ENCODE measurements at places on chromosomes 11 and 22.

GRCh38 chr11:61891331-61892084 lies at the start of gene FADS3:
Gene FADS3 (minus strand): TSS chr11:61891545. CDS start chr11:61891381, 164 bp downstream.
- DNase-seq, result peak; percentile 38

GRCh38 chr11:70323806-70324205 lies 53.3 kb downstream of the PPFIA1 start:
- no peak for DNase-seq

DNA sequence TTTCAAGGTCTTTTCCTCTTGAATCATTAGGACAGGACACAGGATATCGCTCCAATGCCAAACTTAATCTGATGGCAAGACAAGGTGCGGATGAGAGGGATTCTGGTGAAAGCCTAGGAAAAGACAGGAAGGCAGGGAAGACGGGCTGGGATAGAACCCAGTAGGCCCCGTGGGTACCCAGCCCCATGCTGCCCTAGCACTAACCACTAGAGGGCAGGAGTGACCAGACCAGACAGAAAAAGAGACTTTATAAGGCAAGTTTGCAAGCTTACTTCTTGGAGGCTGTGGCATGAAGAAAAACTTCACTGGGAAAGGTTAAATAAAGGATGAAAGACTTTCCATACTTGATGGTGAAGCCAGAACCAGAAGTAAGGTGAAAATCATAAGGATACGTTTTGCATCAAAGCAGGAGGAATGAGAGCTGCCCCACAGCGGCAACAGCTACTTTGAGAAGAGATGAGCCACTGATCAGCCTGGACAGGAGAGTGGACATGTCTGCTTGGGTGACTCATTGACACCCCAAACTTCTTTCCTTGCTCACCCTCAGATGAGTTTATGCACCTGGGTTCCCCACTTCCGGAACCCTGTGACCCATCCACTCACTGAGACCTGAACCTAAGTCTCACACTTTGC lies 39.8 kb downstream of the SYN3 start:
- peak; percentile 14 for DNase-seq

GRCh38 chr11:112156956-112157766 lies 6.7 kb downstream of the IL18 start:
- DNase-seq, result peak; percentile 98

GRCh38 chr11:57481915-57482781 lies 21.8 kb downstream of the RTN4RL2 start:
- no peak for DNase-seq

DNA sequence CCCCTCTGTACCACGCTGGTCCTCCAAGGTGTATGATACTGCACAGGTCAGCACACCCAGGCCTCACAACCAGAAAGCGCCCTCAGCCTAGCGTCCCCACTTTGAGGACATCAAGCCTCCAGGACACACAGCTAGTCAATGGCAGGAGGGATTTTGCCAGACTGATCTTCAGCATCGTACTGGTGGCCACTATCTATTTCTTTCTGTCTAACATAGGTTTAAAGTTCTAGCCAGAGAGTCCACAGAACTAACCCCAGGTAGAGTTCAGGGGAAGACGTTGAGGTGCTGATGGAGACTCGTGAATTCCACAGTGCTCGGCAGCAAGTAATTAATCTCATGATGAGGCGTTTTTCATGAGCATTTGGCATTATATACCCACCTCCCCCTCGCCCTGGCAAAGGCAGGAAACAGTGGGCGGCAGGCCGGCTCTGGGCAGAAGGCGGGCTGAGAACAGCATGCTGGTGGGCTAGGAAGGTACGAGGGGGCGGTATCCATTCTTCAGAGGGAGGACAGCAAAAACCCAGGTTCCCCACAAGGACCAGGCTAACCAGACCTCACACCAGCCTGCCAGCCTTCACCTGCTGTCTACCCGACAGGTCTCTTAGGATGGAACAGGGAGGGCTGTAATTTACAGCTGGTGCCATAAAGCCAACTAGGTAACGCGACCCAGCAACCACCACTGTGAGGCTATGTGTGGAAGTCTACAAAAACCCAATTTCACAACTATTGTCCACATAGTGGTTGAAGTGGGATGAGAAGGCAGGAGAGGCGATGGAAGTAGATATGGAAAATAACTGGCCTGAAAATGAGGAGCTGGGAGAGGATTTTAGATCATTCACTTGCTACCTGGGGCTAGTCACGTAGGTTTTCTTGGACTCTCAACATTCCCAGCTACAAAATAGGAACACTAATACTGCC lies 18.5 kb downstream of the MYH9 start:
- no peak for DNase-seq
